ENCODE measurements at places on chromosomes 6 and 20.

DNA sequence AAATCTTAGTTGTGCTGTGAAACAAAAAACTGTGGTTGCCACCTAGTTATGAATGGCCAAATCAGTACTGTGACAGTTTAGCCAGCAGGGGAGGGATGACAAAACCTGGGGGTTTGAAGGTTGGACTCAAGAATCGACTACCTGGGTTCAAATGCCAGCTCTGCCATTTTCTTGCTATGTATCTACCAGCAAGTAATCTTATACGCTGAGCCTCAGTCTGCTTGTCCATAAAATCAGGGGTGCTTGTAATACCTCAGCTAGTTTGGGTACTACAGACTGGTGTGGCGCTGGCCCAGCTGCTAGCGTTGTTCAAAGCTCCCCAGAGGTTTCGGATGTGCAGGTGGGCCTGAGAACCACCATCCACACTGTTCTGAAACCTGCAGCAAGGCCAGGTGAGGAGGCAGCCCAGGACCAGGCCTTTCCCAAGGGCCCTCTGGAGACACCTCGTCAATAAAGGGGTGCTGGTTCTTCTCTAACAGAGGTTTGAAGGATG is 40.4 kb downstream of the TRAM2 start:
- DNase-seq: no peak

GRCh38 chr6:34657037-34657306 is 39.6 kb downstream of the ILRUN start:
- no peak for DNase-seq

- no peak for DNase-seq
These were observed 33.2 kb upstream of the OCSTAMP start for GRCh38 chr20:46583411-46584214.

DNA sequence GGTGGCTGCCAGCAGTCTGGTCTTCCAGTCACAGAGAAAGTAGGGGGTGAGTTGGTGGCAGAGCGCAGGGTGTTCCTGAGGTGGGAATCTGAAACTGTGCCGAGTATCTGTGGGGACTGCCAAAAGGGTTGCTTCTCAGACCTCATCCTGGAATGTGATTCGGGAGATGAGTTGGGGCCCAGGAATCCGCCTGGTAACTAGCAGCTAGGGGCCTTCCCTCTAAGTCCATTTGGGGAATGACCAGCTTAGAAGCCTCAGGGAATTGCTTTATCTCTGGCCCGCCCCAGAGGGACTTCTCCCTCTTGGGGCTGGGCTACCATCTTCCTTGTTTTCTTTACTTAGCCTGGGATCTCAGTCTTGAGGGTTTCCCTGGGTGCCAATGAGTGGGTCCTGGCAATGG is 49.6 kb downstream of the MOCS1 start:
- DNase-seq: no peak

DNA sequence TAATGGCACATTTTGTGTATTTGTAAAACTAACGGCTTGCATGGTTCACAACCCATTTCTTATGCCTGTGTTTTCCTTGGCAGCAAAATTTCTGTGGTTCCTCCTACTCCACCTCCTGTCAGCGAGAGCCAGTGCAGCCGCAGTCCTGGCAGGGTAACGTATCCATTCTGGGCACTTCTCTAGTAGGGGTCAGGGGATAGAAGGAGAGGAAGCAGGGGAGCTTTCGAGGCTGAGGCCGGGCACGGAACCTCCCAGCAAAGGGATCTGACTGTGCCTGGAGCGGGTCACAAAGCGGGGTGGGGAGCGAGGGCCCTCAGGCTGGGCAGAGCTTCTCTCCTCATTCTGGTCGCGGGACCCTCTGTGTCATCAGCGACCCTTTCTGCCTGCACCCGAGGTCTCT is 58.4 kb downstream of the SYTL3 start:
- DNase-seq: no peak

GRCh38 chr6:153000243-153000642 is 2.3 kb downstream of the MTRF1L start:
- no peak for DNase-seq

DNA sequence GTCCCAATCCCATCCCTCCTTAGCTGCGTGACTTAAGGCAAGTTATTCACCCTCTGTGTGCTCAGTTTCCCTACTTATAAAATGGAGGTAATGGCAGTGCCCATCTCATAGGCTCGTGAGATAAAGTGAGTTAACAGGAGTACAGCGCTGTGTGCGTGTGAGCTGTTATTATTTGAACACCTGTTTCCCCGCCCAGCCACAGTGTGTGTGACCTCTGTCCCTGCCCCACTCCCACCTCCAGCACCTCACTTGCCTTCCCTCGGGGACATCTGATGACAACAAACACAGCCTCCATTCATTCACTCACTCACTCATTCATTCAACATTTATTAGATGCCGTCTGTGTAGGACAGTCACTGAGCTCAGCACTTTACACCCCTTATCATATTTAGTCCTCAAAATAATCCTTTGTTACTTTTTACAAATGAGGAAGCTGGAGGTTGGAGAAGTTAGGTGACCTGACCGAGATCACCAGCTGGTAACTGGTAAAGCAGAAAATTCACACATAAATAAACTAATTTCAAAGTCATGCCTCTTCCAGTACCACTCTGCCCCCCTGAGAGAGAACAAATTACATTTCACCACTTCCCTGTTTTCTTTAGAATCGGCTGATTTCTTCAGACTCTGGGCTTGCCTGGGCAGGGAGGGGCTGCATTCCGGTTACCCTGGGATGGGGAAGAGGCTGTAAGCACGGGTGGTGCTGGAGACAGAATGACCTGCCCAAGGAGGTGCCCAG is 58.6 kb downstream of the CPNE5 start:
- no peak for DNase-seq

DNA sequence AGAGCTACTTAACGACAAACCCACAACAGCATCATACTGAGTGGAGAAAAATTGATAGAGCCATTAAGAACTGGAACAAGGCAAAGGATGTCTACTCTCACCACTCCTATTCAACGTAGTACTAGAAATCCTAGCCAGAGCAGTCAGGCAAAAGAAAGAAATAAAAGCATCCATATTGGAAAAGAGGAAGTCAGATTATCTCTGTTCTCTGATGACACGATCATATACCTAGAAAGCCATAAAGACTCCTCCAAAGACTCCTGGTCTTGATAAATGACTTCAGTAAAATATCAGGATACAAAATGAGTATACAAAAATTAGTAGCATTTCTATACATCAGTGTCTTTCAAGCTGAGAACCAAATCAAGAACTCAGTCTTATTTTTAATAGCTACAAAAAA is 17.0 kb upstream of the FHL5 start:
- no peak for DNase-seq

- no peak for DNase-seq
These were observed 9.9 kb downstream of the ZSWIM3 start for GRCh38 chr20:45867136-45867818.

- no peak for DNase-seq
These were observed 49.4 kb downstream of the F13A1 start for GRCh38 chr6:6270948-6271535.

DNA sequence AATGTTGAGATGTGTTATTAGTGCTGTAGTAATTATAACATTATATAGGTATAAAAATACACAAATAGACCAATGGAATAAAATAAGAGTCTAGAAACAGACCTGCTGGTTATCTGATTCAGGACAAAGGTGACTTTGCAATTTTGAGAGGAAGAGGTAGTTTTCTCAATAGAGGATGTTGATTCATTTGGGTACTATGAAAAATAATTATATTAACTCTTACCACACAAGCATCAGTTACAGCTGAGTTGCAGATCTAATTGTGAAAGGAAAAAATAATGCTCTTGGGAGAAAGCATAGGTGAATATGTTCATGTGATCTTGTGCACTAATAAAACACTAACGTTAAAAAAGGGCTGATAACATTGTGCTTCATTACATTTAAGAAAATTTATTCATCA is 103.0 kb downstream of the BCKDHB start:
- no peak for DNase-seq

- no peak for DNase-seq
These were observed 977 bp downstream of the TNXB start for GRCh38 chr6:32108094-32108627.

GRCh38 chr6:15770347-15771143 is 107.7 kb upstream of the DTNBP1 start:
- DNase-seq: no peak

GRCh38 chr6:167706313-167707109 is 120.2 kb upstream of the AFDN start:
- DNase-seq: no peak

DNA sequence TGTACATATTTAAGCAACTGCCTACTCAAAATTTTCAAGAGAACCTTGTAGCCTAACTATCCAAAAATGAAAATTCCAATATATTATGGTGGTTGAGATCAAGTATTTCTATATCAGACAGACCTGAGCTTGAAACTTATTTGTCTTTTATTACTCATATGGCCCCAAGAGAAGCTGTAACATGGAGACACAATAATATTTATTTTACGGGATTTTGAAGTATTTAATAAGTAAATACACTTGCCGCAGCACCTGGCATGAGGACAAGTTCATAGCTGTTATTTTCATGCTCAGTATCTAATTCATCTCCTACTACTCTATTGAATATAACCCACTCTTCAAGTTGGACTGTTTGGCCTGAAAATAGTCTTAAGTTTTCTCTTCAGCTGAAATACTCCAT is 28.0 kb downstream of the PTPRK start:
- no peak for DNase-seq

GRCh38 chr20:50649590-50649989 is 41.8 kb downstream of the RIPOR3 start:
- no peak for DNase-seq

DNA sequence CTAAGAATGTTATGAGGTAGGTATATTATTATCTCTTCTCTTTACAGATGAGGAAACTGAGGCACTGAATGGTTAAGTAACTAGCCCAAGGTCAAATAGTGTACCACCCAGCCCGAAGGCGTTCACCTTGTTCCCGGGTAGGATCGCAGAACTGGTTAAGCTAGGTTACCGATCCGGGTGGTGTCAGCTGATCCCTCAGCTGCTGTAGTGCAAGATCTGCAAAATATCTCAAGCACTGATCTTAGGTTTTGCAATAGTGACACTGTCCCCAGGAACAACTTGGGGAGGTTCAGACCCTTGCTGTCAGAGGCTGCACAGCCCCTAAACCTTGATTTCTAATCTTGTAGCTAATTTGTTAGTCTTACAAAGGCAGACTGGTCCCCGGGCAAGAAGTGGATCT is 28.1 kb downstream of the SLC52A3 start:
- DNase-seq: no peak

- no peak for DNase-seq
These were observed 380.2 kb downstream of the LAMA2 start for GRCh38 chr6:129263176-129263575.

DNA sequence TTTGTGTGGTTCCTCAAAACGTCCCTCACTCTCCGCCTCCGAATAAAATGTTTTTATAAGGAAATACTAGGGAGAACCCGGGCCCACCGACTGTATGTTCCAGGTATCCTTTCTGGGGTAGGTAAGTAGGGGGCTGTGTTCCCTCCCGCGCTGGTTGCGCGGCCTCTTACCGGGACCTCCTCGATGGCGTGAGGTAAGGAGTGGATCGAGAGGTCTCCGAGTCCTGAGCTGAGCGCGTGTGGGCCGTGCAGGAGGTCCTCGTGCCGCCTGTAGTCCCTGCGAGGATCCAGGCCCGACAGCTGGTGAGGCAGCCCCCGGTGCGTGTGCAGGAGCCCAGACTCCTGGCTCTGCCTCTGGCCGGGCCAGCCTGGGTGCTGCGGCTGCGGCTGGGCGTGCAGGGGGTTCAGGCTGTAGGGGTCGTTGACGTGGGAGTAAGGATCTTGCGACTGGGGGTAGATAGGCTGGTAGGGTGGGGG is 5.1 kb downstream of the TFAP2A start:
- no peak for DNase-seq

DNA sequence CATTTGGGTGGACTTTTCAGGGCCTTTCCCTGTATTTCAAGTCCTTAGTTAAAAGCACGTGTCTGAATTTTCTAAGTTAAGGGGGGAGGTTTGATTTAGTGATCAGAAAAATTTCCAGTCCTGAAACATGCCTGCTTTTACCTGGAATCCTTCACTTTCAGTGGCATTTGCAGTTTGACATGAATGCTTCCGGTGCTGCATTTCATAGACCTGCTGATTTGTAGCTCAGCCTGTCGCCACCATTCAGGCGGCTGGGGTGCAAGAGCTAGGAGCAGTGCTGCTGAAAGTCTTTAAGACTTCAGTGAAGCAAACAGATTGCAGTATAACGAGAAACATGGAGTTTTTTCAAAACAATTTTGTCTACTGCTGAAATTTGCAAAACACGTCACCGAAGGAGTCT is 14.0 kb downstream of the RPS6KA2 start:
- DNase-seq: no peak

DNA sequence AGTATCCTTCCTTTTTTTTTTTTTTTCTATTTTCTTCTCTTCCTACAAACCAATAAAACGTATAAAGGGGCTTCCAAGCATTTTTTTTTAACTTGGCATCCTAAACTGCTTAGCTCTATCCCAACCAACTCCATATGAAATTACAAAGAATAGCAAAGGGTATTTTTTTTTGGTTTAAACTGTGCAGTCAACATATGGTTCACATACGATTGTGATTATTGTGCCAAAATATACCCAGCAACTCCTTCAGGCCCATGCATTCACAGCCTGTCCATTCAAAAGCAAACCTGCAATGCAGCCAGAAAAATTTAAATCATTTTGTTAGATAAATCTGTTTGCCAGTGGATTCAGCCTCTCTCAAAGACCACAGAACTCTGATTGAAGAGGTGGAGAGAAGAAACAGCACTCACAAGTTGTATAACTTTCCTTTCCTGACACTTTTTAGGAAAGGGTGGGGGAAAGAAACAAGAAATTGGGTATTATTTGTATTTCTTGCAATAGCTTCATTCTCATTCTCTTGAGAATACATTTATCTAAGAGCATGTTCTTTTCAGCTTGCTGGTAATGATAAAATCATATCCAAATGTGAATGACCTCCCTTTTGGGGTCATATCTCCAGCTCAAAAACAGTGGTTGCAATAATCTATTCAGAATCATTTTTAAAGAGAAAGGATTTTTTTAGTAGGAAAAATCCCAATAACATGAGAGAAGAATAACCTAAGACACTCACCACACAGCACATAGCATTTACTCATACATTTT is 701.3 kb upstream of the CHD6 start:
- DNase-seq: no peak

- DNase-seq: no peak
These were observed 96.0 kb downstream of the LCA5 start for GRCh38 chr6:79441192-79441591.

GRCh38 chr6:14882394-14883026 is 363.4 kb upstream of the JARID2 start:
- DNase-seq: no peak

DNA sequence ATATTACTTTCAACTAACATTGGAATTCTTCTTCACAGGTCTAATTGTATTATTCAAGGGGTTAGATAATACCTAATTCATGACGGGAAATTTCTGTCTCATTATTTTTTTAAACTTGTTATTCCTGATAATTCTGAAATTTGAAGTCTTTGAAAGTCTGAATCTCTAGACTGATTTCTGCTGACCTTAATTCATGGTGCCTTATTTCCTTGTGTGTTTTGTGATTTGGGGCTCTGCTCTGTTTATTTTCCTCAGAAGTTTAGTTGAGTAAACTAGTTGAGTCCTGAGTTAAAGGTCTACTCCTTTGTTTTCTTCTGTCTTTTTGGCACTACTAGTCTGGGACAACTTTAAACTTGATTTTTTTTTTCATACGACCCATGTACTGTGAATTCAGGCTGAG is 5.9 kb downstream of the DEFB118 start:
- DNase-seq: no peak
